ENCODE measurements at places on chromosomes 12 and 14.

DNA sequence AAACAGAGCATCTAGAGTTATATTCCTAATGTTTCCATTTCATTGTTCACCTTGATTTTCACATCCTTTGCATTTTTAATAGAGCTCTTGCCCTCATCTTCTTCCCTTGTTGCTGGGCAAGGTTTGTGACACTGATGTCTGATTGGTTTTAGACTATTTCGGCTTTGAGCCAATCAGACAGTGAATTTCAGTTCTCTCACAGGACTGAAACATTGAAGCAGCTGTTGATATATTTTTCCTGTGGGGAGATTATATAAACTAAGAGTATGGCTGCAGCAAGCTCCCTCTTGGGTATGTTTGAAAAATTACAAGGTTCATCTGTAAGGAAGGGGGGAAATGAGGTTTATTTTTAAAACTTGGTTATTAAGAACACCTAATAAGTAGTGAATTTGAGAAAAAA lies 51.2 kb downstream of the ATF7IP start:
- DNase-seq, result peak; percentile 43

DNA sequence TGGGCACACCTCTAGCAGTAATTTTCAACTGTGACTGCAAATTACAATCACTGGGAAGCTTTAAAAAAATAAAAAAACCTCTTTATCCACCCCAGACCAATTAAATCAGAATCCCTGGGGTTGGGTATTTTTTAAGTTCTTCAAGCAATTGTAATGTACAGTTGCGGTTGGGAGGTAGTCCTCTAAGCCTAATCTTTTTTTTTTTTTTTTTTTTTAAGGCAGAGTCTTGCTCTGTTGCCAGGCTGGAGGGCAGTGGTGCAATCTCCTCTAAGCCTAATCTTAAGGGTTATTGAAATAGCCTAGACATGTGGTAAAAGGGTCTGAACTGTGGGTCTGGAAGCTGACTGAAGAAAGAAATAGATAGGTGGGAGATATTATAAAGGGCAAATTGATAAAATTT lies 230.5 kb downstream of the AKAP6 start:
- no peak for DNase-seq

- no peak for DNase-seq
Observed at GRCh38 chr12:10289005-10289754, 18.5 kb upstream of the KLRD1 start.

- DNase-seq, result no peak
Observed at GRCh38 chr12:38969706-38970105, 64.3 kb upstream of the CPNE8 start.

DNA sequence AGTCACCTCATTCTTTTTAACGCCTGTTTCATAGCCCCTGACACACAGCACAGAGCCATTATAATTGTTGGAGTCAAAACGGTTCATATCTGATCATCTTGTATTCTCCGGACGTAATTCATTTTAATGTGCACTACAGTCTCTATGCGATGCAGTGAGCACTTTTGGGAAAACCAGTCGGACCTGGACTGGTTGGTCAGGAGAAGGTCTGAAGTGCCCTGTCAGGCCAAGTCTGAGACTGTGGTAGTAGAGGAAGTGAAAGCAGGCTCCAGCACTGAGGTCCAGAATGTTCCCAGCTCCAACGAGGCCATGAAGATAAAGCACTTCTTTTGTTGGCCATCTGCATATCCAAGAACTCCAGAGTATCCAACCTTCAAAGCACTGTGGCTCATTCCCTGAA lies 117.1 kb upstream of the NCOR2 start:
- DNase-seq, result no peak

GRCh38 chr14:99924379-99924778 lies 131.2 kb downstream of the EML1 start:
- DNase-seq, result no peak

- DNase-seq, result no peak
Observed at GRCh38 chr14:47207617-47208016, 467.8 kb downstream of the MDGA2 start.

- DNase-seq, result no peak
Observed at GRCh38 chr14:54301359-54301758, 95.4 kb upstream of the CDKN3 start.

DNA sequence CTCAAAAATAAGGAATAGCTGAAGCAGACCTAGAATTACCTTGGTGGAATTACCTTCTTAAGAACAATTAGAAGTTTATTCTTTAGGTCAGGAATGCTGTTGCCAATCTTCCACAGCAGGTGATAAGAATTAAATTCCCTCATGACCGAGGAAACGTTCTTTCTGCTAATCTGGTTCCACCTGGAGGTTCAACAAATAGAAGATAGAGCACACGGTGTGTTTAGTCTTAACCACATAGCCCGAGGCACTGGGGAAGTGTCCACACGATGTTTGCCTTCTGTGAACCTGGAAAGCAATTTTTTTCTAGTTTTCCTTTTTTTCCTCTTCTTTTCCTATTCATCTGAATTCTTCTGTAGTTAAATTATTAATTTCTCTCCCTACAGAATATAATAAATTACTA lies 906.9 kb downstream of the NRXN3 start:
- no peak for DNase-seq

DNA sequence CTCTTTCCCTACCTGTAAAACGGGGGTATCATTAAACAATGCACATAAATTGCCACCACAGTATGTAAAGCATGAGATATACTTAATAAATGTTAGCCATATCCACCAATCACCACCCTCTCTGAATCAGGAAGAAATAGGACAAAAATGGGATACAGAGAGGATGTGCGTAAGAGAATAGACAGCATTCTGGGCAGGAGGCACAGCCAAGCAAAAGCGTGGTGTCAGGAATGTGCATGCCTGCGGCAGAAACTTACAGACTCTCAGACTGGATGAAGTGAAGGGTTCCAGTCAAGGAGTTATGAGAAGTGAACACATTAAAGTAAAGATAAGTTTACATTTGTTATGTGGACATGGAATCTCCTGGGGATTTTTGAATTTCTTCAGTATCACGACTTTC lies 121.7 kb upstream of the MDM1 start:
- DNase-seq, result no peak

- DNase-seq, result no peak
Observed at GRCh38 chr14:32710231-32710671, 228.4 kb upstream of the NPAS3 start.

GRCh38 chr12:116284396-116284795 lies 6.9 kb upstream of the MED13L start:
- no peak for DNase-seq

GRCh38 chr14:71591231-71591630 lies 341.0 kb upstream of the RGS6 start:
- DNase-seq, result no peak

DNA sequence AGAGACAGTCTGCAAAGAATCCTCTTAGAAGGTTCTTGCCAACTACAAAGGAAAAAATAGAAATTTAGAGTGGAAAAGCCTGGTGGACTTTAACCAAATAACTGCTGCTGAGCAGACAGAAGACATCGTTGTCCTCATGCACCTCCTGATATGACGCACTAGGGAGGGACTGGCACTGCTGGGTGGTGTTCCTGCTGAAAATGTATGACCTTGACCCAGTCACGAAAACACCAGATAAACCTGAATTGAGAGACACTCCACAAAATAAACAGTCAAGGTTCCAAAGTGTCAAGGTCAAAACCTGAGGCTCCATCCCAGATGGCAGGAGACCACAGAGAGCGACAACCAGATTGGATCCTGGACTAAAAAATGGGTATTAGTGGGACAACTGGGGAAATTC lies 61.9 kb downstream of the CHGA start:
- DNase-seq, result no peak

GRCh38 chr14:63269561-63270225 lies 49.0 kb downstream of the GPHB5 start:
- no peak for DNase-seq

- DNase-seq, result no peak
Observed at GRCh38 chr12:77830583-77831351, at the start of gene NAV3. Gene NAV3 (plus strand): TSS chr12:77830894. CDS start chr12:77831462, 568 bp downstream.

- DNase-seq, result peak; percentile 69
Observed at GRCh38 chr14:22646570-22647254, 2.6 kb upstream of the OR6J1 start.

DNA sequence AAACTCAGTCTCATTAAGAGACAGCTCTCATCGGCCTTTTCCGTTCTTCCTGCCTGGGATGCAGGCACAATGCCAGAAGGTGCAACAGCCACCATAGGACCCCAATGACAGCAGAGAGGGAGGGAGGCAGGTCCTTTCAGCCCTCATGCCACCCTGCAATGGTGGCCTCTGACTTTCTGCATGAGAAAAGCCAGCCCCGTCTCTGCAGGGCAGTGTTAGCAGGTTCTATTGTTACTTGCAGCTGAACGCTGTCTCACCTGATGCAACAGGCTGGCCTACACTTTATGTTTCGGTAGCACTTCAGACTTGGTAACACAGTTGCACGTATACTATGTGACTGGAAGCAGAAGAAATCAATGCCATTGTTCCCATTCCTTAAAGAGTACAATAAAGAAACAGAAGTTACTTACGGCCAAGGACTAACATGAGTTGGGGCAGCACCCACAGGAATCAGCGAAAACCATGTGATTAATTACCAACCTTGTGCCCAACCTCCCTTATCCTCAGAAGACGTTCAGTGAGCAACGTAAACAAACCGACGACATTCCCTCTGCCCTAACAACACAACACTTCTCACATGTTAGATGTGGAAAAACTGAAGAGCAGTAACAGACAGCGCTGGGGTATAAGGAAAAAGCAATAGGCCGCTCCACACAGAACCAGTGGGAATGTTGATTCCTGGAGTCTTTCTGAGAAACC lies 102.1 kb downstream of the RIMBP2 start:
- no peak for DNase-seq

DNA sequence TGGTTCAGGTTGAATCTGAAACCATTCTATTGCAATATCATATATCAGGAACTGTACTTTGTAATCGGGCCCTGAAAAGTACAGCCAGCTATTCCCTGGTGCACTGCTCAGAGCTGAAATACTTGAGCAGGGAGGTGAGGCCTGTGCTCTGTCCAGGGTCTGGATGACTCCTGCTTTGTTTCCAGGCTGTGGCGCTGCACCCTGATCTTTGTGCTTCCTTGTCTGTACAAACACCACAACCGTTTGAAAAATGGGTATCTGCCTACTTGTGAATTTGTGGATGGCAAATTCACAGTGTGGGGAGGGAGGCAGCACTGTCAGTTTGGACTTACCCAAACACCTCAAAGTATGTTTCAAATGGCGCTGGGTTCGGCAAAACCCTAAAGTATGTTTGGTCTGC lies 155.4 kb upstream of the FAR2 start:
- DNase-seq, result no peak

DNA sequence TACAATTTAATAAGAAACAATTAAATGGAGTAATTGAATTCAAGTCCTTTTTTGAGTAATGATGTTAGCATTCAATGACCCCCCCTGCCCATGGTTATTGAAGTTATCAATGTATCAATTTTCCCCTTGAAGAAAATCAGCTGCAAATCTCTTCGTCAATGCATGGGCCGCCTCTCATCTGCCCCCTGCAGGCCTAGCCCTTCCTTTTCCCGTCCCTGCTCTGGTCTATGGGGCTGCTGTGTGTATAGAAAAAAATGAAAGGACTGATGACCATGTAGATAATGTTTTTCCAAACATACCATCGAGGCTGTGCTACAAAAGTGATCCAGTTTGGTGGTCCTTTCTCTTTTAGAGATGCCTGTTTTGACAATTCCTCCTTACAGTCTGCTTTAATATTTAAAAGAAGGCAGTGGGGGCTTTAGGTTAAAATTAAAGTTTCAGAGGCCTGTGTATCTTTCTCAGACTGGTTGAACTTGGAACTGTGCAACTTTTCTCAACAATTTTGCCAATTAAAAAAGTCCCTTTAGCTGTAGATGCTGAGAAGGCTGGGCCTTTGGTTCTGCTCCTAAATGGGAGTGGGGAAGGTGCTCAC lies 98.4 kb downstream of the APAF1 start:
- no peak for DNase-seq

DNA sequence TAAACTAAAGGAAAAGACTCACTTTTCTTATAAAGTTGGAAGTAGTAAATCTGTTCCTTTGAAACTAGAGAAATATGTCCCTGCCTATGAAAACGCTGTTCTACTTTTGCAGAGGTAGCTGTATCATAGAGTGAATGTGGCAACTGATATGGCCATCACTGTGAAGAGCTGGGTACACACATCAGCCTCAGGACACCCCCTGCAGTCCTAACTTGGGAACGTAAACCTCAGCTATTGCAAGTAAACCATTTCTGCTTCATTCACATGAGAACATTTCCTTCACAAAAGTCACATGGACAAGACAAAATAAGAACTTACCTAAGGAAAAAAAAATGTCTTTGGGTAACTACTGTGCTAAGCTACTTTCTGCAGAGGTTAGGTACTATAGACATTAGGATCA lies 233.3 kb upstream of the PPFIA2 start:
- no peak for DNase-seq

DNA sequence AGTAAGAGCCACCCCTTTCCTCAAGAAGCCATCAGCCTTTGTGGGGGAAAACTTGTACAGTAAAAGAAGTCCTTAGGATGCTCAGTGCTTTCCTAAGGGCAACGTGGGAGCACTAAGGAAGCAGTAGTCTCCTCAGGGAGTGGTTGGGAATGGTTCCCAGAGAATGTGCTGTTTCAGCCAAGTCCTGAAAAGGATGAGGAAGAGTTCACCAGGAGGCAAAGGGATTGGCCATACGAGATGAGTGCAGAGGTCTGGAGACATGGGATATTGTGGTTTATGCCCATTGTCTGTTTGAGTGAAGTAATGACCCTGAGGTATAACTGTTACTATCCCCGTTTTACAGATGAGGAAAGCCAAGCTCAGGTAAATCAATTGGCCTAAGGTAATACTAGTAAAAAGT lies 86.0 kb upstream of the ATF1 start:
- DNase-seq, result peak; percentile 29

GRCh38 chr12:56084958-56085543 lies 5.1 kb downstream of the ERBB3 start:
- DNase-seq, result no peak

- no peak for DNase-seq
Observed at GRCh38 chr12:64603183-64603841, 7.0 kb upstream of the RASSF3 start.
